NCI-H1436 (cell line): ENCODE measurements at places on chromosomes 16 and 17.

DNA sequence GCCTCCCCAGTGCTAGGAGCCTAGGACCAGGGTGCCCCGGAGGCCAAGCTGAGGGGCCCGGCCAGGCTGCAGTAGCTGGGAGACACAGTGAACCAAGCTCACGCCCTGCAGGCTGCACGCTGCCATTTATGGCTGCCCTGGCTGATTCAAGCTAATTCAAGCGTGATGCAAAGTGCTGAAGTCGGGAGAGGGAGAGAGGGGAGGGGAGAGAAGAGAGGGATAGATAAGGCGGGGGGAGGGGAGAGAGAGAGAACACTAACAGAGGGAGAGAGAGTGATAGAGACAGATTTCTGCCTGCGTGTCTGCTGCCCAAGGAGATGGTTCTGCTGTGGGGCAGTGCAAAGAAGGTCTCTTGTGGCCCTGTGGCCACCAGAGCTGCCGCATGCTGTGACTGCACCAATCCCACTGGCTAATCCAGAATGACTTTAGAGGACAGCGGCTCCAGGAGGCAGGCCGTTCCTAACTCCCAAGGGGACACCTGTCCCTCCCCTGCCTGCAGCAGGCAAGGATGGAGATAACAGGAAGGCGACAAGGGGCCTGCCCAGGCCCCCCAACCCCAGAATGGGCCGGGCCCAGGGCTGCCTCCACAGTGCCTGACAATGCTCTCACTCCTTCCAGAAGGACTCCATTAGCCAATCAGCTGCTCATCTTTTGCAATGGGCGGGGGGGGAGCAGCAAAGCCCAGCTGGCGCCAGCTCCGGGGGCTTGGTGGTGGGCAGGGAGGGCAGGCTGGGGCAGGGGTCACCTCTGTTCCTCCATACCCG lies 12.9 kb downstream of the MXRA7 start:
- peak; percentile 45 for DNase-seq

DNA sequence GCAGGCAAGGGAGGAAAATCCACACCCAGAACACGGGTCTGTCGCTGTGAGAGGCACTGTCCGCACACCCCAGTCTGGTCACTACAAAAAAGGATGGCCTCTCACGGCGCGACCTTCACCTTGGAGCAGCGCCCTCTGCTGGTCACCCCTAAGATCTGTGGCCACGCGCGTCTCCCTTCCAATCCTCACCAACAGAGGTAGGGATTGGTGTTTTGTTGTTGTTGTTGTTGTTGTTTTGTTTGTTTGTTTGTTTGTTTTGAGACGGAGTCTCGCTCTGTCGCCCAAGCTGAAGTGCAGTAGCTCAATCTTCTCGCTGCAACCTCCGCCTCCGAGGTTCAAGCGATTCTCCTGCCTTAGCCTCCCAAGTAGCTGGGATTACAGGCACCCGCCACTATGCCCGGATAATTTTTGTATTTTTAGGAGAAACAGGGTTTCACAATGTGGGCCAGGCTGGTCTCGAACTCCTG lies 15.0 kb upstream of the C17orf58 start:
- no peak for DNase-seq

DNA sequence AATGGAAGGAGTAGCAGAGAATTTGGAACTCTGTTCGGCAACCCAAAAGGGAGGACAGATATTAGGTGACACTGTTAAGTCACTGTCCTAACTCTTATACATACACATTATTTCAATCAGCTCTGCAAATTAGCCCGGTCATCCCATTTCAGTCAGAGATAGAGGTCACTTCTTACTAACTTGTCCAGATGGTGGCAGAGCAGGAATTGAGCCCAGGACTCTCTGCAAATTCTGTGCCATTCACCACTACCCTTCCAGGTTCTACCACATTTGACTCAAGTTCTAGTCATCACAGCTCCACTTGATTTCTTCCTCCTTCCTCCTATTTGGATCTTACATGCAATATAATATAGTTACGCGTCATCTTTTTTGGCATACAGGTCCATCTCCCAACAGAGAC lies 35.9 kb upstream of the NUDT7 start:
- no peak for DNase-seq

GRCh38 chr17:64723781-64724180 lies 61.7 kb upstream of the SMURF2 start:
- DNase-seq, result no peak

- no peak for DNase-seq
Observed at GRCh38 chr17:19945009-19945626, 32.5 kb downstream of the AKAP10 start.

DNA sequence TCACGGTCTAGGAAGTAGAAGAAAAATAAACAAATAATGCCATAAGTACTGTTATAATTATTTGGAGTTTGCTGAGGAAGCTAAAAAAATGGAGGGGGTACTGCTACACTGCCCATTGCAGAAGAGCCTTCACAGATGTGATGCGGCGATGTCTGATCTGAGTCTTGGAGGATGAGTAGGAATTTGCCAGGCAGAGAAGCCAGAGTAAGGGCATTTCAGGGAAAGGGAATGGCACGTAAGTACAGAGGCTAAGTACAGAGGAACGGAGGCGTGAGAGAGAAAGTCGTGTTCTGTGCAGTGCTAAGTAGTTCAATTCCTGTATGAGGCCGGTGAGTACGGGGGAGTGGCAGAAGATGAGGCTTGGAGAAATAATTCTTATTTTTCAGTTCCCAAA lies 741 bp upstream of the GRB2 start:
- no peak for DNase-seq

- DNase-seq, result no peak
Observed at GRCh38 chr16:19595043-19595767, 39.7 kb downstream of the VPS35L start.

DNA sequence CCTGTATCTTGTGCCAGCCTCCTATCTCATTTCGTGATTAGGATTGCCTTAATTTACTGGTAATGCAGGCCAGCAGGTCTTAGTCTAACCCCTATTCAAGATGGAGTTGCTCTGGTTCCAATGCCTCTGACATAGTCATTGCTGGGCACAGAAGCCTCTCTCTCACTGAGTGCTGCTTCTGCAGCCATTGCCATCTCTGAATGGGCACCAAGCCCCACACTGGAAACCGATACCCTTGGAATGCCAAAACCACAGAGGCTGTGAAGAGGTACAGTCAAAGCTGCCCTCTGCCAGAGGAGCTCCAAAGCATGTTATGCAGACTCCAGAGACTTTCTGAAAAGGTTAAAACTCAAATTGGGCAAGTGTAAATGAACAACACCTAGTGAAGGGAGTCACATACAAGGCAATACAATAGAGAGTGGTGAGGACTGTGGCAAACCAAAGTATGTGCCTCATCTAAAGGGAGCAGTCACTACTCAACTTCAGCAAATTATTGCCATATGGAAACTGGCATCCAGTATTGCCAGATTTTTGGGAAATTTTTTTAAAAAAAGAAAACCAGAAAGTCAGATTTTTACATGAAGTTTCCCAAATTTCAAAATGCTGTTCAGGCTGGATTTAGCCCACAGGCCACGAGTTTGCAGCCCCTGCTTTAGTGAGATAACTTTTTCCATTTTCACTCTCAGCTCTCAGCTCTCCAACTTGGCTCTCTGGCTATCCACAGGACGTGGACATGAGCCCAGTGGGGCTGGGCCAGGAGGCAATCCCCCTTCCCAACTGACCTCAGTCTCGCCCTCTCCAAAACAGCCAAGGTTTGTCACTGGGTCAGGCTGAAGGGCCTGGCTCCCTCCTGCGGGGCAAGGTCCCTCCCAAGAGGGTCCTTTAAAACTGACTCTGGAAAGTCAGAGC lies 2.1 kb upstream of the MMP2 start:
- no peak for DNase-seq

DNA sequence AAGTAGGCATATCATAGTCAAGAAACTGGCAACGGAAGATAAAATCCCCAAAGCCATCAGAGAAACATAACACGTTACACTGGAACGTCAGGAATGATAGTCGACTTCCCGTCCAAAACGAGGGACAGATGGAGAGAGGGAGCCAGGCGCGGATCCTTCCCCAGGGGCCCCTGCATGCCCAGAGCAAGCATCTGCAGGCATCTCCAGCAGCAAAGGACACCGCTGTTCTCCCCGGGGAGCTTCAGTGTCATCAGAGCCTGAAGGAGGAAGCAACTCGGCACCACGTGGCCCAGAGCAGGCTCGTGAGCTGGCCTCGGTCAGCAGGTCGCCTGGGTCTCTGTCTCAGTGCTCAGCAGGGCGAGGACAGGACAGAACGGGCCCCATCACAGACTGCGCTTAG lies 50.1 kb downstream of the LMF1 start:
- no peak for DNase-seq

- no peak for DNase-seq
Observed at GRCh38 chr17:27585153-27585681, 45.8 kb upstream of the LGALS9 start.

GRCh38 chr16:67517155-67517445 lies 11.5 kb upstream of the RIPOR1 start:
- DNase-seq, result no peak

DNA sequence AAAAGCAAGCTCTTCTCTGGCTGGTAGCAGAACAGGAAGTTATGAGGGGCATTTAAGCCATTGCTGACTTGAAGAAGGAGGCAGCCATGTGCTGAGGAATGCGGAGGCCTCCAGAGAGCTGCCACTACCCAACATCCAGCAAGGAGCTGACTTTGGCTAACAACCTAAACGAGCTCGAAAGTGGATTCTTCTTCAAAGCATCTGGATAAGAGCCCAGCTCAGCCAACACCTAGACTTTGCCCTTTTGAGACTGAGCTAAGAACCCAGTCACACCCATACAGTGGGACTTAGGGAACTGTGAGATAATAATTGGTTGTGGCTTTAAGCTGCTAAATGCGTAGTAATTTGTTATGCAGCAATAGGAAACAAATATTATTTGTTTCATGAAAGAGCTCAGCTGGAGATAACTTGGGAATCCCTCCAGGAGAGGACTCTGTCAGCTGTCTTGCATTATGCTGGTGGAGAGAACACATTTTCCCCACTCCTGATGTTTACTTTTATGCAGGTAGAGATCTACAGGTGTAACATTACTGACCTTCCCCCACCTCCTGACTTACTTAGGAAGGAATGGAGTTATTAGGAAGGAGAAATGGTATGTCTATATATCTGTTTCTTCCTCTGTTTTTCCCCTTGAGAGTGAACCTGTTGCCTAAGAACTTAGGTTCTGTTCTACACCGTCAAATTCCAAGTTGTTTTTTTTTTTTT lies 52.7 kb upstream of the ZNF629 start:
- DNase-seq, result no peak

- DNase-seq, result no peak
Observed at GRCh38 chr16:3670711-3671110, 16.2 kb downstream of the DNASE1 start.

DNA sequence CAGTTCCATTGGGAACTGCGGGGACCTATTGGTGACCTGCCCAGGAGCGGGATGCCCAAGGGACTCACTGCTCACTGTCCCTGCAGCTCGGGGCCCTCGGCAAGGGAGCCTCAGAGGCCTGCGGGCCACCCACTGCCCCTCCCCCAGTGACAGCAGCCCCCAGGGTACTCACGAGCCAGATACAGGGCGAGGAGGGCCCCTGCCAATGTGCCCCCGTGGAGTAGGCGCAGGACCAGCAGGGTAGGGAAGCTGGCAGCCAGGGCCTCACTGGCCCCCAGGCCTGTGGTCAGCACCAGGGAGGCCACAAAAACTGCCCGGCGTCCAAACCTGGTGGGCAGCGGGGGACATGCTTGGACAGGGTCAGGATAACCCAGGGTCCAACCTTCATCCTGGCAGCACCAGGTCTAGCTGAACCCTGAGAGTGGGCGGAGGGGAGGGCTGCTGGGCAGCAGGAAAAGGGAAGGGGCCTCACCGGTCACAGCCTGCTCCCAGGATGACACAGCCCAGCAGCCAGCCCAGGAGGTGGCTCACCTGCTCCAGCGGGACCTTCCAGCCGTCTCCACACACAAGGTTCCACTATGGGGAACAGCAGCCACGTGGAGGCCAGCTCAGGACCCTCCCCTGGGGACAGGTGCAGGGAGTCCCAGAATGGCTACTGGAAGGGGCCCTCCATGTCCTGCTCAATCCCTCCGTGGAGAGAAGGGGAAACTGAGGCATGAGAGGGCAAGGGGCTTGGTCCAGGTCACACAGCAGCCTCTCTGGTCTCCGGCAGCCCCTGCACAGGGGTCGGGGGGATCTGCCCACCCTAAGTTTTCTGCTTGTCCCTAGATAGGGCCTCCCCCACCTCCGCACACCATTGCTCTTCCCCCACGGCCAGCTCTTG lies 855 bp downstream of the SLC22A31 start:
- no peak for DNase-seq

DNA sequence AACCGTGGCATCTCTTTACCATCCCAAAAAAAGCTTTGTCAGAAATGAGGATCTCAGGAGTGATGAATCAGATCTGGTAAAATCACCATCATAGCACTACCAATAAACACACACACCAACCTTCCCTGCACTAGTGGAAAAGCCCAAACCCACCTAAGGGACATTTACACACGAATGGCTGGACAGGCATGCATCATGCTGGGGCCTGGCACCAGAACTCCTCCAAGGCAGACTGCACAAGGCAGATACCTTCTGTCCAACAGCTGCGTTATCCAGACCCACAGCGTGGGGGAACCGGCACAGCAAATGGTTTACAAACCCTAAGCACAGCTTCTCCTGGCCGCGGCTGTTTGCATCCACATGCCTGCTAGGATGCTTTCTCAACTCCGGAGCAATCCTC lies 2.8 kb downstream of the ASIC2 start:
- no peak for DNase-seq

- no peak for DNase-seq
Observed at GRCh38 chr17:66939461-66940114, 24.9 kb upstream of the CACNG4 start.
